Fibroblast of the aortic adventitia (primary cell): ENCODE measurements at places on chromosomes 3 and 15. TPM values are rescaled to one million over a fixed set of nuclear protein-coding genes. Genes with fewer than 3 reads are reported as not detected.

Gene PLSCR4
- total RNA-seq, result 28.3 and 46.3 TPM in 2 replicates

Gene FOXB1
- not detected in 2 replicates for total RNA-seq

- no peak for DNase-seq
These were observed 5.9 kb upstream of the GHSR start for GRCh38 chr3:172454180-172454579.

Gene FSD2
- not detected in 2 replicates for total RNA-seq

DNA sequence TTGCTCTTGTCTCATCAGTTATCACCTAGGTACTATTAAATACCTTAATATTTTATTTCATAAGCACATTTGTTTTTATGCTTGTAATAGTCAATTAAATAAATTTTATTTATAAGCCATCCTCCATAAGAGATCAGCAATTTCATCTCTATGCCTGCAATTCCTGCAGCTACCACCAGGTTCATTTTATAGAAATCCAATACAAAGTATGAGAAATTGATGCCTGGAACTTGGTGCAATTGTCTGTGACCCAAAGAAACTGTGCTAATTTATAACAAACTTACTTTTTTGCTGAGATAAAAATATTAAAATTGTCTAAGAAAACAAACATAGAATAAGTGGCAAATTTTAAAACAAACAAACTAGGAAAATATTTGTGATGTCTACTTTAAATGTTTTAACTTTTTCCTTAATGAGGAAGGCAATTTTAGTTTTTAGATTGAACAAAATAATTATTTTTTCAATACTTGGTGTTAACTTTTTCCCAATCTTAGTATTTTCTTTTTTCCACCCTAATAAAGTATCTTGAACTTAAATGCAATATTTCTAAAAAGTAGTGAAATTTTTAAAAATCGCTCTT lies 1026.6 kb downstream of the ROBO1 start:
- no peak for DNase-seq

Gene CCR9
- not detected in 2 replicates for total RNA-seq

- no peak for DNase-seq
These were observed 119.9 kb upstream of the GAP43 start for GRCh38 chr3:115503394-115503793.

Gene GDPGP1
- 8.7 and 9.6 TPM in 2 replicates for total RNA-seq

DNA sequence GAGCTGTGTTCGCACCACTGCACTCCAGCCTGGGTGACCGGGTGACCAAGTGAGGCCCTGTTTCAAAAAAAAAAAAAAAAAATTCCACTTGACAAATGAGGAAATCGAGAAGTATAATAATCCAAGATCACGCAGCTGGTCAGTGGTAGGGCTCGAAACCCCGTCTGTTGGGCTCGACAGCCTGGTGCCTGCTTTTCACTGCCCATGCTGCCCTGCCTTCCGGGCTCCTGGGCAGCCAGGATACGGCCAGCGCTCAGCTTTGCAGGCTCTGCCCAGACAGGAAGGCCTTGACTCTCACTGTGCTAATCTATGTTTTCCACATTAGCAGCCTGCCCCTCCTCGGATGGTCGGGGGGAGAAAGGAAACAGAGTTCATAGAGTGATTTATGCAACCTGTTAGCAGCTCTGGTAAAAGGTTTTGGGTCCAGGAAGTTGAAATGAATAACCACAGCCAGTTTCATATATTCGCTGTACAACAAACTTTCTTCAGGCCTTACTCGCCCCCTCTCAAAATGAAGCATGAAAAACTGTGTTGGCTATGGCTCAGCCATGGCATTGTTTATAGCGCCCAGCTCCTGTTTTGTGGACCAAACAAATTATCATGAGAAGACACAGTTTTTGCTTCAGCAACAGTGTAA lies 108.8 kb downstream of the XXYLT1 start:
- no peak for DNase-seq

DNA sequence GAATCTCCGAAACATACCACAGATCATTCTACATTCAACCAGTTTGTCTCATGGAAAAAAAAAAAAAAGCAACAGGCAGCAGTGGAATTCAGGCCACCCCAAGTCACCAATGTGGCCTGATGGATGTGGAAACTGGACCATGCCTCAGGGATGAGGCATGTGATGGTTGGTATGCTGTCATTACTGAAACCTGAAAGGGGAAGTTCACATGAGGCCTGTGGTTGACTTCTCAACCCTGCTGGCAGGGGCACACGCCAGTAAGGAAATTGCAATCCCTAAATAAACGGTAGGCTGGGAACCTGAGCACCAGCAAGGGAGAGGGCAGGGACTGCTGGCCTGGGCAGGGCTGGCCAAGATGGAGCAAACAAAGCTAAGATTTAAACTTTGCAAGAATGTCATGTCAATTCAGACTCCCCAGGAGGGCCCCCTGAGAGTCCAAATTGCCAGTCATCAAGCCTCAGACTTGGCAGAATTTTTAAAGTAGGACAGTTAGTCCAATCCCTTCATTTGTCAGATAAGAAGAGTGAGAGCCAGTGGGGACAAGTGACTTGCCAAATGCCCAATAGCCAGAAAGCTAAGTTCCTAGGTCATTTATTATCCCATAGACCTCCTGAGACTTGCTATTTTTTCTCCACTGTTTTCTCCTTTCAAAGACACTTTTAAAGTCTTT lies 310.4 kb downstream of the ERC2 start:
- DNase-seq, result peak; percentile 10

DNA sequence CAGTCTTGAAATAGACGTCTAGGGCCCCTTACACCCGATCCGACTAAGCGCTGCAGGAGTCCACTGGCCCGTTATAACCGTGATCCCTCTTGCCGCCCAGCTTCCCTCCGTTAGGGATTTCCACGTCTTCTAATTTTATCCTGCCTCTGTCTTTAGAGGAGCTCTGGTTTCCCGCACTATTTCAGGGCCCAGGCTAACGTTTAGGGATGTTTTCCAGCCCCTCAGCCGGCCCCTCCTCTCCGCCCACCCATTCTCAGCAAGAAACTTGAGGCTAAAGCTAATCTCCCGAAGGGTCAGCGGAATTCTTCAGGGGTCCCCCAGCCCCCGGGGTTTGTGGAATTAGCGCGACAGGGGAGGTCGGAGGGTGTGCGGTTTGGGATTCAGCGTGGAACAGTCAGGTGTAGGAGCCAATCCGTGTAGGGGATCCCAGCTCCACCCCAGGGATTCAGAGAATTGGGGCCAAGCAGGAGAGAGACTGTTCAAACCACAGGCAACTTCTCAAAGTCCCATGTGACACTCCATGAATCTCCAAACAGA lies 1.6 kb downstream of the PTX3 start:
- peak; percentile 56 for DNase-seq

GRCh38 chr3:185365291-185366073 lies 2.5 kb downstream of the MAP3K13 start:
- DNase-seq, result no peak

DNA sequence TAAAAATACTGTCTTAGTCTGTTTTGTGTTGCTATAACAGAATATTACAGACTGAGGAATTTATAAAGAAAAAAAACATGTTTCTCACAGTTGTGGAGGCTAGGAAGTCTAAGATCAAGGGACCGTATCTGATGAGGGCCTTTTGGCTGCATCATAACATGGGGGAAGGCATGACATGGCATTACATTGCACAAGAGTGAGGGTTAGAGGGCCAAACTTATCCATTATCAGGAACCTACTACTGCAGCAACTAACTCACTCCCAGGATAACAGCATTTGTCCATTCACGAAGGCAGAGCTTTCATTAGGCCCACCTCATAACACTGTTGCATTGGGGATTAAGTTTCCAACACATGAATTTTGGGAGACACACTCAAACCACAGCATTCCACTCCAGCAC lies 30.3 kb downstream of the SYN2 start:
- DNase-seq, result no peak

DNA sequence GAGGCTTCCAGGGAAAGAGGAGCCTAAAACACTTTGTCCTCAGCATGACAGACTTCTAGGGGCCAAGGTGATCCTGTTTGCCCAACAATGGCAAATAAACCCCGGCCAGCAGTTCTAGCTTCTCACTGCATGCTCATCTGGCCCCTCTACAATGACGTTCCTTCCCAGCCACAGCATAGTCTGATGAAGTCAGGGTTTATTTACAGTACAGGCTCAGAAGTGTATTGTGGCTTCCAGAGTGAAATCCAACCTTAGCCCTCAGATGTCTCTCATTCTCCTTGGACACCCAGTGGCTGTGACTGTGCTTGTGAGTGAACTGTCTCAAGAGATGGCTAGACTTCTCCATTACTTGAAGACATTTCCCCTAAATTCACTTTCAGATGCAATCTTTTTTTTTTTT lies 40.8 kb downstream of the BFSP2 start:
- DNase-seq, result no peak

DNA sequence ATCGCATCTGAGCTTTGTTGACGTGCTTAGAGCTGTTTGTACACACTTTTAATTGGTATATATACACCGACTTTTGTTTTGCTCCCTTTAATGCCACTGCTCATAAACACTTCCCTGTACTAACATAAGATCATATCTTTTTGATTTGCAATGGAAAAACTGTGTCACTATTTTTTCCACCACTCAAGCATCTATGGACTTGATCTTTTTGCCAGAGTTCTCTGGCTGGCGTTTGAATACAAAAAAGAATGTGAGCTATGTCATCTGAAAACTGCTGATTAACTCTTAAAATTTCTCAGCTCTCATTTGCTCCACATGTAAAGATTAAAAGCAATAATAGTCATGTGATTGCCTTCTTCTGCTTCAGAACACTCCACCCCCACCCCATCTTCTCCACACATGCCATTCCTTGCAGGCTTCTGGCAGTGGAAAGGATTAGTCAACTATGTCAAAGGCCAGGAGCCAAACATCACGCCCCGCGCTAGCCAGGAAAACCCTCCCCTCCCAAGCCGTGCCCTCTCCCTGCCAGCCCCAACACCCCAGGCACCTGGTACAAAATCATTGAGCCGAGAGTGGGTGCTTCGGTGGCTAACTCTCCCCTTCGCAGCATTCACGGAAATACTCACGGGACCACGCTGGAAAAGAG lies 123.4 kb upstream of the MEF2A start:
- DNase-seq, result peak; percentile 97

DNA sequence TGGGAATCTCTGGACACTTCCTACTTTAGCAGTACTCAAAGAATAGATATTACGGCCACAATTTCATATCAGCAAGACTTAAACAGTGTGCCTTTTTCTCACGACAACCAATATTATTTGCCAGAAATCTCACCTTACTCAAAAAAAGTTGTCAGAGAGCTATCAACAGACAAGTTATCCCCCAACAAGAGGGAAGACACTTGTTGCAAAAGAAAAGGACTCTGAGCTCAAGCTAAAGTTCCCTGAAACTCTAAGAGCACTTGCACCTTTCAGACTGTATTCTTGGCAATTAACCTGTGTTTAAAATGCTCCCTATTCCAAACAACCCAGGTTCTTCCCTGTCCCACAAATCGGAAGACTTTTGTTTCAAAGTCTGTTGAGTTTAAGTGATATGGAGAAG lies 4.5 kb downstream of the LRIG1 start:
- no peak for DNase-seq

Gene SAMMSON
- total RNA-seq, result not detected in 2 replicates

Gene SLCO2A1
- total RNA-seq, result under 0.01 and 0.16 TPM in 2 replicates

- no peak for DNase-seq
These were observed 689.4 kb upstream of the NAALADL2 start for GRCh38 chr3:174169736-174170135.

DNA sequence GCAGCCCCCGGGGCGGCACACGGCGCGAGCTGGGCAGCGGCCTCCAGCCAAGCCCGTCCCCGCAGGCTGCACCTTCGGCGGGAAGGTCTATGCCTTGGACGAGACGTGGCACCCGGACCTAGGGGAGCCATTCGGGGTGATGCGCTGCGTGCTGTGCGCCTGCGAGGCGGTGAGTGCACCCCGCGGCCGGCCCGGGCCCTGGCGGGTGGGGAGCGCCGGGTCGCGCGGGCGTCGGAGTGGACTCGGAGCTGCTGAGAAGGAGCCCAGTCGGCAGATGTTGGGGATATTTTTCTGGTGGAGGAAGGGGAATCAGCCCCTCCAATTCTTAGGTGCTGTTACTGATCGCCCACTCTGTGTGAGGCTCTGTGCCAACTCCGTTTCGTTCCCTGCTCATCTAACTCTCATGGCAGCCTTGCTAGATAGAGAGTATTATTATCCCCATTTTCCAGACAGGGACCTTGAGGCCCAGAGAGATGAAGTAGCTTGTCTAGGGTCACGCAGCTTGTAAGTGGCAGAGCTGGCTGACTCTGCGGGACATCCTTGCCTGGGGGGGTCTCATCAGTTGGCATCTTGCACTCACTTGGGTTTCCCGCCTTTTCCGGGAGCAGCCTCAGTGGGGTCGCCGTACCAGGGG lies 890 bp downstream of the CHRD start:
- no peak for DNase-seq

- DNase-seq, result peak; percentile 56
These were observed 221.6 kb upstream of the NR2E3 start for GRCh38 chr15:71588746-71589145.

Gene GOLGA8Q
- total RNA-seq, result 1.1 TPM in 1 of 2 replicates, not detected in the other

DNA sequence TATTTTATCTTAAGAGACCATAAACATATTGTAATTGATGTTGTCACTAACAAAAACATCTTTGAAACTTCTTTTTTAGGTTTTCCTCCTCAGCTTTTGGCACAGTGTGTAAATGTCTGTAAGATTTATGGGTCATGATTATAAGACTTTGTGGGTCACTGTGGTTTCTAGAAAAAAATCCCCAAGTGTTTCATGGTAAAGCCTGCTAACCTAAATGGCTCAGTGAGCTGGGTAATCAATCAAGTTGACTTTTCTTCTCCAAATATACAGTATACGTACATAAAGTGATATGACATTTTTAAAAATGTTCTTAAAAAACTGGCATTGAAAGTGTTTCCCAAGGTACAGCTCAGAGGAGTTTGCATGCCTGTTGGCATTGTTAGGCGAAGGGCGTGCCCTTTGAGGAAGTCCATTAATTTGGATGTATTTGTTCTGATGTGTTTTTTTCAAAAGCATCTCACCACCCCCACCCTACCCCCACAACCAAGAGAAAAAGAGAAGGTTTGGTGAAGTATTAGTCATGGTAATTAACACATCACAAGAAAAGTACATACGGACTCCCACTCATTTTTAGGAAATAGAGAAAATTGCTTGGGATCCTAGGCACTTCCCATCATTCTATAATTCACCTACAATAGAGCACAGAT lies 385.4 kb upstream of the LRRC3B start:
- no peak for DNase-seq

DNA sequence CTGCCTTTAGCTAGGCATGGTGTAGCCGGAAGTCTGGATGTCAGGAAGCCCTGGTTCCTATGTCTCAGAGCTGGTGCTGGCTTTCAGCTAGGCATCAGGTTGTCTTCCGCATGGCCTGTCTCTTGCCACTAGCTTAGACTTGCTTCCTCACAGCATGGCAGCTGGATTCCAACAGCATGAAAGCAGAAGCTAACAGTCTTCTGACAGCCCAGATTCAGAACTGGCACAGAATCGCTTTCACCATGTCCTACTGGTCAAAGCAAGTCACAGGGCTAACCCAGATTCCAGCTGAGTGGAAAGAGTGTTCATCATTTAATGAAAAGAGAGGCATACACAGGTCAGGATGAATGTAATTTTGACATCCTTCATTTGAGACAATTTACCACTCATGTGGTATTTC lies 1050.5 kb downstream of the ROBO2 start:
- no peak for DNase-seq

DNA sequence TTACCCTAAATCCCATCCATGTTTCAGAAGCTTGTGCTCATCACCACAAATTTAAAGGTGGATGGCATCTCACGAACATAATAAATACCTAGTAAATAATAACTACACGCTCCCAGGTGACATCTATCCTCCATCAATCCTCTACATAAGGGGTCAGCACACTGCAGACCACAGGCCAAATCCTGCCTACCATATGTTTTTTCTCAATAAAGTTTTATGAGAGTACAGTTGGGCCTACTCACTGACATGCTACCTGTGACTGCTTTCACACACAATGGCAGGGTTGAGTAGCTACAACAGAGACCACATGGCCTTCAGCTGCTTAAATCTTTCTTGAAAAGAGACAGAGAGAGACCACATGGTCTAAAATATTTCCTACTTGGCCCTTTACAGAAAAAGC lies 105.9 kb downstream of the LMLN start:
- no peak for DNase-seq
